Activated naive CD8-positive, alpha-beta T cell treated with anti-CD3 and anti-CD28 coated beads, Interleukin-2, amount 50 U/mL, for 24 hours (primary cell): ENCODE measurements at places on chromosomes 6 and 20.

GRCh38 chr6:134531611-134532010 is 213.7 kb upstream of the SGK1 start:
- no peak for DNase-seq

- DNase-seq = peak; percentile 70
Observed at GRCh38 chr6:149834513-149835481, 29.4 kb downstream of the LRP11 start.

DNA sequence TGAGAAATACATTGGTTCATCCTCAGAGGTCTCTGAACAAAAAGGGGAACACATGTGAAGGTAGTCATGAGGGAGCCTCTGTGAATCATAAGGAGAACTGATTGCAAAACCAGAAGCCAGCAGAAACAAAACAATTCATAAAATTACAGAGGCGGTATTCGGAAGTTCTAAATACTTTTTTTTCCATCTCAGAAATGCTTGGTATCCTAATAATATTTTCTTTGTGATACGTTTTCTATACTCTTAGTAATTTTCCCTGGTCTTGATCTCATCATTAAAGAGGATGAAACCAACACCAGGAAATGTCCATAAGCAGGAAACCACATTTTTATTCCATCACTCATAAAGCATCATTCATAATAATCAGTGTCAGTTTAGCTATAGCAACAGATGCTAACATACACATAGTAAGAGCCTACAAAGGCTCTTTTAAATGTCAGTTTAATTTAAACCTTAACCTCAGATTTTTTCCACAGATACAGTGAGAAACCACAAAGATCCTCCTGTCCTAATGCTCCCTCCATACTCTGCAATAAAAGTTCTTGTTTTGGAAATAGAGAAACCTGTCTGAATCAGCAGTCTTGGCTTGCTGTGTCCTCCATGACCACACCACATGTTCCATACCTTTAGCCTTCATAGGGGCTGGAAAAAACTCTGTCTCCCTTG is 29.2 kb downstream of the SGK1 start:
- DNase-seq = no peak

- DNase-seq = no peak
Observed at GRCh38 chr6:160132776-160133338, 11.2 kb downstream of the SLC22A1 start.

DNA sequence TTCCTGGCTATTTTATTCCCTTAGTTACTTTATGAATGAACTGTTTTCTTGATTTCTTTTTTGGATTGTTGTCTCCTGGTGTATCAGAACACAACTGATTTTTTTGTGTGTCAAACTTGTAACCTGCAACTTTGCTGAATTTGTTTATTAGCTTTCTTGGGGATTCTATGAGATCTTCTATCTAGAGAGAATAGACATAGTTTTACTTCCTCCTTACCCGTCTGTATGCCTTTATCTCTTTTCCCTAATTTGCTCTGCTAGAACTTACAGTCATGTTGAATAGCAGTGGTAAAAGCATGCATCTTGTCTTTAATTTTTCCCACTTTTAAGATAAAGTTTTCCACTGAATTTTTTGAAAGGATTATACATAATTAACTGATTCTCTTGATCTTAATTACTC is 13.2 kb downstream of the RNF146 start:
- no peak for DNase-seq

GRCh38 chr6:137044366-137045221 is at the start of gene IL20RA:
TSS of gene IL20RA (minus strand) at chr6:137044965. CDS start at chr6:137044728, 237 bp downstream.
- peak; percentile 3 for DNase-seq

DNA sequence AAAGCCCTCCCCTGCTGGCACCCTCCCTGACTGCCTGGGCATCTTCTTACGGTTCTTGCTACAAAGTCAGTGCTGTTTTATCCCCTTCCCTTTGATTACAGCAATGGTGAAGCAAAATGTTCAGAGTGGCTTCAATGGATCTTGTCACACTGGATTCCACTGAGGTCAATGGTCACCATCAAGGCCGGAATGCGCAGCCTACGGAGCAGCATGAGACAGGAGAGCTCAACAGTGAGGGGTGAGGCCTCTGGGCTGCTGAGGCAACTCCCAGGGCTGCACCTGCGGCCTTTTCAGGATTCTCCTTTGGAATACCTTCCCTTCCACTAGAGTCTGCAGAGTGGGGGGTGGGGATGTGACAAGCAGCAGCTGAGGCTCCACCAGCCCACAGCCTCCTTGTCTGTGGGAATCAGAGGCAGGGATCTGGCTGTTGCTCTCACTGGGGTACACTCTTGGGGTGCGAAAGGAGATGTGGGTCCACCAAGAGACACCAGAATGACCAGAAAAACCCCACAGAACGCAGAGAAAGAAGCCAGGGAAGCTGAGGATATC is 40.4 kb upstream of the EMILIN3 start:
- no peak for DNase-seq

DNA sequence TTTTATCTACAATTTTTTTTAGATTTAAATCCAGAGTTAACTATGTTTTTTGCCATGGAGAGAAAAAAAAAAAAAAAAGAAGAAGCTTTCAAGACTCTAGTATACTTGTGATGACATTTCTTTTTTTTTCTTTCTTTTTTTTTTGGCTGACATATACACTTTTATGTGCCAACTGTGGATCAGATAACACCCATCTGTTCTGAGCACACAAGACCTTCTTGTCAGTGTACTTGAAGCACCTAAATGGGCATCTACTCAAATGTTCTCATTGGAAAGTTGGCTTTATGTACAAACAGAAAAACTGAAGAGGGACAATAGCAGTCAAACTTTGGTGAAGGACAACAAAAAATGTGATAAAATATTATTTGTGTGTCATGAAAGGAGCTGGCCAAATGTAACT is 904.5 kb downstream of the GRIK2 start:
- no peak for DNase-seq

DNA sequence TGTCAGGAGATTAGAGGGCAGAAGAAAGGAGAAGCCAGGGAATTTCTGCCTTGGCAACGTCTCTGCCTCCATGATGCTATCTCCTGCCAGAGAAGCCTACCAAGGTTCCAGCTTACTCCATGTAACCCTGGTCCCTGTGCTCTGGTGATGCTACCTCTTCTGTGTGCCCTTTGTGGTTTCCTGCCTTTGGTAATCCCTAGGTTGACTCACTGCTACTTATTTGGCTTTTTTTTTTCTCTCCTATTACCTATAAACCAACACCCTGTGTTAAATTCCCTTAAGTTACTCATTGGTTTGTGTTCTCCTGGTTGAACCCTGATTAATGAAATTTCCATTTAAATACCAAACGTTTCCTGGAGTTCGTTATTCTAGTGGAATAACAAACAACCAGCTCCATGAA is 527.8 kb upstream of the FLRT3 start:
- DNase-seq = no peak

GRCh38 chr6:50935442-50935841 is 116.8 kb downstream of the TFAP2B start:
- DNase-seq = no peak

DNA sequence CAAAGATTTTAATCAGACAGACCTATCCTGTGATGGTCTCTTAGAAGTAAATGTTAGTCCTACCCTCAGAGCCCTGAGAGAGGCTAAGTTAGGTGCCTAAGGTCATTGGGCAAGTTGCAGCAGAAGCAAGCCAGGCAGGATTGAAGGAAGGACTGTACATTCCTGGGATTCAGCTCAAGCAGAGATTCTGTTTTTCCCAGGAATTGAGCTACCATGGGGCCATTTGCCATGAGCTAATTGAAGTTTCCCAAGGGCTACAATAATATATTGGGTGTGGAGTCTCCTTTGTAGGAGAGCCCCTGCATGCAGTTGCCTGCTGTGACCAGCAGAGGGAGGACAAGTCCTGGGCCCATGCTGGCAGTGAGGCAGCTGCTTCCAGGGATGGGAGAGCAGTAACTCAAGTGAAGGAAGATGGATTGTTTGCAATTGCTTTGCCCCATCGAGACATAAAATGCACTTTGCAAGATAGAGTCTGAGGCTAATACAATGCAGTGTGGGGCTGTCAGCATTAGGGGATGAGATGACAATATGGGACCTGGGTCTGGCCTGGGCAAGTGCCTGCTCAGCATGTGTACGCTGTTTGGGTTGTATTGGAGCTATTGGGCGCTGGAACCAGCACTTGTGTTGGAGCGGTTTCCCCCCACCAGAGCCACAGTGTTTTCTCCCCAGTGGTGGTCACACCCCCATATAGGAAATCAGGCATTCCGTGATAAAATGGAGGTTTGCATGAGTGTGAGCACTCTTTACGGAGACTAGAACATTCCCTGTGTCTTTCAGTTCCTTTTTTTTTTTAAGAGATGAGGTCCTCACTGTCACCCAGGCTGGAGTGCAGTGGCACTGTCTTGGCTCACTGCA is 27.9 kb downstream of the DNMT3B start:
- DNase-seq = peak; percentile 79

GRCh38 chr6:49514571-49515484 is 15.1 kb downstream of the GLYATL3 start:
- no peak for DNase-seq

GRCh38 chr6:54282186-54282585 is 26.1 kb upstream of the TINAG start:
- DNase-seq = no peak

- no peak for DNase-seq
Observed at GRCh38 chr20:9422321-9423057, 91.9 kb upstream of the LAMP5 start.

DNA sequence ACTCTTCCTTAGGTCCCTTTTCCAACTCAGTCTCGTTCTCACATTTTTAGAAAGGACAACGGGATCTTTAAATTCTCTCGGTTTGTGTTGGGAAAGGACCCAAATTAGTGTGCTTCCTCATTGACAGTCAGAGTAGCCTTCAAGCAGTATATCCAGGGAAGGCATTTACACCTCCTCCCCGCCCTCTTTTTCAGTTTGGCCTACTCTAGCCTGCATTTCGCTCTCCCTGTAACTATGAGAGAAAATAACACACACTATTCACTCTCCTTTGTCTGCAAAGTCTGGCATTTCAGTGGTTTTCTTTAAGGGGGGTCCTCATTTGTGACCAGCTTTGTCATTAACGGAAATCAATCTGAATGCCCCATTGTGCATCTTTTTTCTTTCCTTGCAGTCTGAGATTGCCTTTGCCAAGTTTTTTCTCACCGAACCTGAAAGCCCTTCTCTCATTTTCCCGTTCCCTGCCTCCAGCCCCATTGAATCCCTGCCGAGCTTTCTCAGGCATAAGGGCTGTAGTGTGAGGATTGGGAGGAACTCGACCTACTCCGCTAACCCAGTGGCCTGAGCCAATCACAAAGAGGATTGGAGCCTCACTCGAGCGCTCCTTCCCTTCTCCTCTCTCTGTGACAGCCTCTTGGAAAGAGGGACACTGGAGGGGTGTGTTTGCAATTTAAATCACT is 393 bp upstream of the FABP7 start:
- DNase-seq = no peak

DNA sequence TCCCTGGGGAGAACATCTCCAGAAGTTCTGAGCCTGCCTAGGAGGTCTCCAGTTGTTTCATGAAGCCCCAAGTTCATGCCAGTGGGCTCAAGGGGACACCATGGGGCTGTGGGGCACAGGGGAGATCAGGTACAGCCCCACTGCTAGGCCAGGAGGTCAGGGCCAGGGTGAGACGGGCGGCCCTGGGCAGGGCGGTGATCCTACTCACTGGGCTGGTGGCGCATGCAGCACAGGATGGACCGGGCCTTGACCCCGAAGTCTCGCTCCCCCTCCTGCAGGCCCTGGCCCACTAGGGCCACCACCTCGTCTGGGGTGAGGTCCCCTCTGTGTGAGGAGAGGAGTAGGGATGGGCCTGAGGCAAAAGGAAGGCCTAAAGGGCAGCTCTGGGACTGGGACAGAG is 26.1 kb downstream of the ADA start:
- no peak for DNase-seq

GRCh38 chr6:151021896-151022295 is 156.4 kb downstream of the MTHFD1L start:
- no peak for DNase-seq

- DNase-seq = no peak
Observed at GRCh38 chr6:121764493-121764892, 329.0 kb downstream of the GJA1 start.

DNA sequence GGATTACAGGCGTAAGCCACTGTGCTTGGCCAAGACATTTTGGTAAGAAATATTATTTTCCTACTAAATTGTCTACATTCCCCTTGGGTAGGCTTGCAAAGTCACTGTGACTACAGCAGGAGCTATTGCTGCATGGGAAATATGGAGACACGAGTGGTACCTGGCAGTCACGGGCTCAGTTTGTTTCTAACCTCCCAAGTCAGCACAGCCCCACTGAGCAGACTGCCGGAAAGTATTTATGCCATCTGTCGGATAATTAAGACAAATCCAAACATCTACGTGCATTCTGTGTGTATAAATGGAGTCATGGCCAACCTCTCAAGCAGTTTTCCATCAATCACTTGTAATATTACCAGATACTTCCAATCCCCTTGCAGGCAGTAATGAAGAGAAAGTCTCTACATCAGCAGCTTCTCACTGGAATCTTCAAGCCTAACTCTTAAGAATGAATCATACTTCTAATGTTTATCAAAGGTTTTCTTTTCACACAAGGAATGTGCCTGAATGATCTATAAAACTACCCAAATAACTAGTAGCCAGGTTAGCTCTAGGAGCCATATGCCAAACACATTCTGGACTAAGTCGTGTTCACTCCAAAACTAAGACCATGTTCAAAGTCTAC is 20.1 kb downstream of the PSMB1 start:
- no peak for DNase-seq

DNA sequence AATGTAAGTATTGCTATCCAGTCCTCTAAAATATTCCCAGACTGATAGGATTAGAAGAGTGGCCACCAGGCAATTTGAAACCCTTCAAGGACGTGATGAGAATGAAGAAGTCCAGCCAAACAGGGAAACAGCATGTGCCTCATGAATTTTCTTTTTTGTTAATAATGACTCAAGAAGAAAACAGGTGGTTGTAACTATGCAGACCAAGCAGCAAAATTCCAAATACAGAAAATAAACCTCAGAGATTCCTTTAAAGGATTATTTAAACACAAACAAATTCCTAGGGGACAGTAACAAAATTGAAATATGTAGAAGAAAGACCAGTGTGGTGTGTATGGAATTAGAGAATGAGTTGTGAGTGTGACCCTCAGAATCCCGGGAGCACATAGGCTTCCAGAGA is 239.2 kb downstream of the KCNQ5 start:
- DNase-seq = no peak

DNA sequence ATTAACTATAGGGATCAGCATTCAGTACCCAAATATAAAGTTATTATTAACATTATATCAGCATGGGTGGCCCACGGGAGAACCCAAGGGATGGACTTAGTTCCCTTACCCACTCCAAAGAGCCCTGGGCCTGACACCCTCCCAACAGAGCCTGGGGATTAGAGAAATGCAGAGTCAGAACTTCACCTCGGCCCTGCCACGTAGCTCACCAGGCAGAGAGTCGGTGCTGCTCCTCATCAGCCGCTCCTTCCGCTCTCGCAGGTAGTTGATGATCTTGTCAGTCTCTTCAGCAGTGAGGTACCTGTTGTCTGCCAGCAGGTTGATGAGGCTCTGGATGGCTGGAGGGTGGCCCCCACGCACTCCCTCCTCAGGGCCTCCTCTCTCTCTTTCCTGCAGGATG is 26.6 kb downstream of the NCOA5 start:
- DNase-seq = no peak
